NCI-H1092 treated with DMSO at 0.1 percent for 48 hours (cell line): ENCODE measurements at places on chromosomes 1 and 21.

DNA sequence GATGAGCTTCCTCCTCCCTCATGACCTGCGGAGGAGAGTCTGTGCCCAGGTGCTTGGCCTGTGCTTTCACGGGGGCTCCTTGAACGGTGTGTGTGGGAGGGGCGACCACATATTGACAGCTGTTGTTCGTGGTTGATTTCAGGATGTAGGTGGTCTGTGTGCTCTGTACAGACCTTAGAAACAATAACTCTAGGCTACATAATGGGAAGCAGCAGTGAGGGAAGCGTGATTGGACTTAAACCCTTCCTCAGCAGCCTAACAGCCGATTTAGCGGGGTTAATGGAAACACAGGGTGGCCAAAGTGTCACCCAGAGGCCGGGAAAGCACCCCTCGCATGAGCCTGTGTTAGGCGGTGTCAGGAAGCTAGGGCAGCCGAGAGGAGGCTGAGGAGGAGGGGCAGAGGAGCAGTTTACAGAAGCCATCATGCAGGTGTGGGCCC lies 56.0 kb downstream of the TBCE start:
- no peak for DNase-seq

- DNase-seq = no peak
Observed at GRCh38 chr1:159000625-159001024, 9.1 kb upstream of the IFI16 start.

DNA sequence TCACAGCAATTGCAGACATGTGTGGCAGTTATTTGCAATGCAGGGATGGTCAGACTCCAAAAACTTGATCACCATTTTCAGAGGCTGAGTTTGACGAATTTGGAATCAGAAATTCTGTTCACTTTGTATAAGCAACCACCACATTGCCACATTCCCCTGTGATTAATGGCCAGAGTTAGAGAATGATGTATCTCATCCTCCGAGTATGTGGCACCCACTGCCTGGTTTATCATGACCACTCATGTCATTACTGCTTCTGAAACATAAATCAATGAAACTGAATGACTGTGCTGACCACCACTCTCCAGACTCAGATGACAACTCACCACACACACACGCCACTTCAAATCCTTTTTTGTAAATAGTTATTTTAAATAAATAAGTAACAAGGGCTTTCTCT lies 66.6 kb upstream of the CACHD1 start:
- DNase-seq = no peak

DNA sequence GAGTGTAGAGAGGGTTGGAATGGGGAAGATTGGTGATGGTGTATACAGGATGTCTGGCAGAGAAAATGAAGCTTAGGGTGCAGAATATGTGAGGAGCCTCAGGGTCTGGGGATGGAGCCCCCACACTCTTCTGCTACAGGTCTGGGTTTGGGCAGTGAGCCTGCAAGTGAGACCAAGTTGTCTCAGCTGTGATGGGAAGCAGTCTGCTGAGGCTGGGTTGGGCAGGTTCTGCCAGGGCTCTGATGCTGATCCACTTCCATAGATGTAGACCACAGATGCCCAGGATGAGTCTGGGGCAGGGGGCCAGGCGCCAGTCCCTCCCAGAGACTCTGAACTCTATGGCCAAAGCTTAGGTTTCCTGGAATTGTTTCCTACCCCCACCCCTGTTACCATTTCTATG lies 516.9 kb downstream of the PTPRU start:
- DNase-seq = no peak

DNA sequence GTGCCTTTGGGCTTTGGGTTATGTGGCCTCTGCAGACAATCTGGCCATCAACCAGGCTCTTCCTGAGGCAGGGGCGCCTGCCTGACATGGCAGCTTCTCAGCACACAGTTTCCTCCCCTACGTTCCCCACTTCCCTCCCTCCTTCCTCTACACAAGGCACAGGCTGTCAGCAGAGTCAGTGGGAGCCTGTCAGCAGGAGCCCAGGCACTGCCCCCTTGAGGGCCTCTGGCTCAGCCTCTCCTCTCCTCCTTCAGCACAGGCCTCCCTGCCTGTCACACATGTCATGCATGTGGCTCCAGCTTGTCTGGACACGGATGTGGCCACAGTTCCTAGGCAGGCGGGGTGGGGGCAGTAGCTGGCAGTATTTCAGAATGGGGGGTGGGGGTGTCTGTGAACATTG lies 52.2 kb upstream of the ARTN start:
- no peak for DNase-seq

DNA sequence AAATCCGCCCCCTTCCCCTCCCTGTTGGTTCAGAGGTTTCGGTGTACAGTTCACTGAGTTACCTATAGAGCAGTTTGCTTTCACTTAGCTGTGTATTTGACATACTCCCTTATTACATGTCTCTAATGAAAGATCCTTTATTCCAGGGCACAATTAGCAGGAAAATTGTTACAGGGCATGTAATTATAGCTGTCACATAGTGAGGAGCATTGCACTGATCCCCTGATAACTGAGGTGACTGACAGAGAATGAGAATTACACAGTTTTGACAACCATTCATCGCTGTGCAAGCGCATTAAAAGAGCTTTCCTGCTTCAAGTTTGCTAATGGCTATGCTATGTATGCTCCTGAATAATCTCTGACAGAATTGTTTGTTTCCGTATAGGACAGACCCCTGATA lies 26.9 kb downstream of the DAP3 start:
- DNase-seq = no peak

GRCh38 chr21:38968887-38969543 lies 163.3 kb downstream of the ETS2 start:
- DNase-seq = no peak

DNA sequence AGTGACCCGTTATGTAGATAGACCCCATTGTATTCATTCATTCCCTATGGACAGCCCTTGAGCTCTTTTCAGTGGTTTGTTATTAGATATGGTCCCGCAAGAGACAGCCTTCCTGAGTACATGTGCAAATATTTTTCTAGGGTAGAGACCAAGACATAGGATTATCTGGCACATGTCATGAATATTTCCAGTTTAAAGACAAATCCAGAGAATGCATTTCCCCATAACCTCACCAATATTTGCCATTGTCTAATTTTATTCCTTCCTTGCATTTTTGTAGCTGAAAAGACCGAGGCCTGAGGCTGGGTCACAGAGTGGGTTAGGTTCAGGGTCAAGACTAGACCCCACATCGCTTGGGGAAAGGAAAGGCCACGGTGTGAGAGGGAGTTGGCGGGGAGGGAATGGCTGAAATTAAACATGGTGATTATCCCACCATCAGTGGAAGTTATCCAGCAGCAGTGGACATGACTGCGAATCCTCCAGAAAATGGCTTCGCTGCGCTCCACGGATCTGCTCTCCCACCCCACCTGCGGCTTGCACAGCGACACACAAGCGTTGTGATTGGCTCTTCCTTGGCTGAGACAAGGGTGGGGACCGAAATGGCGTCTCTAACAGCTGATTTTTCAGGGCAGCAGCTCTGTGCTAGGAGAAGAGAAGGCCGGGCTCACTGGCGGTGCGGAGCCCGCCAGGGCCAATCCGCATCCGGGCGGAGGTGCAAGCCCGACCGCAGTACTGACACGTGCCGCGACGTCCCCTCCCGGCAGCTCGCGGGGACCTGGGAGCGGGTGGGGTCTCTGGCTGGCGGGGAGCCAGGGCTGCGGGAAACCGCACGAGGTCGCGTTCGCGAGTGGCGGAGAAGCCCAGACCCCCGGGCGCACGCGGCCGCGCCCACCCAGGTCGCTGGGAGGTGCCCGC lies 16.1 kb upstream of the STMN1 start:
- peak; percentile 95 for DNase-seq

DNA sequence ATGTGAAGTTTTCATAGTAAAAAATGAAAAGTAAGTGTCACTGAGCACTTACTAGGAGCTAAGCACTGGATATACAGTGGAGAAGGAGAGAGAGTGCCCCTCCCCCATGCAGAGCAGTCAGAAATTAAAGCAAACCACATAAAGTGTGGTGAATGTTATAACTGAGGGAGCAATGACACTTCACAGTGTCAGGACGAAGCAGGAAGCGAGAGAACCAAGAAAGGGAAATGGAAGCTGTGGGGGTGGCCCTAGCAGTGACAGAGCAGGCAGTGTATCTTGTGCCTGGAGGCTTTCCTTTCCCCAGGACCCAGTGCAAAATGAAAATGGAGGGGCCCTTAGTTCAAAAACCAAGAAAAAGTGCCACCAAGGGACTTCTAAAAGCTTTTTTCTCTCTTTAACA lies 21.5 kb upstream of the RCAN3 start:
- DNase-seq = no peak

GRCh38 chr1:27873671-27874384 lies 1.5 kb downstream of the THEMIS2 start:
- no peak for DNase-seq

DNA sequence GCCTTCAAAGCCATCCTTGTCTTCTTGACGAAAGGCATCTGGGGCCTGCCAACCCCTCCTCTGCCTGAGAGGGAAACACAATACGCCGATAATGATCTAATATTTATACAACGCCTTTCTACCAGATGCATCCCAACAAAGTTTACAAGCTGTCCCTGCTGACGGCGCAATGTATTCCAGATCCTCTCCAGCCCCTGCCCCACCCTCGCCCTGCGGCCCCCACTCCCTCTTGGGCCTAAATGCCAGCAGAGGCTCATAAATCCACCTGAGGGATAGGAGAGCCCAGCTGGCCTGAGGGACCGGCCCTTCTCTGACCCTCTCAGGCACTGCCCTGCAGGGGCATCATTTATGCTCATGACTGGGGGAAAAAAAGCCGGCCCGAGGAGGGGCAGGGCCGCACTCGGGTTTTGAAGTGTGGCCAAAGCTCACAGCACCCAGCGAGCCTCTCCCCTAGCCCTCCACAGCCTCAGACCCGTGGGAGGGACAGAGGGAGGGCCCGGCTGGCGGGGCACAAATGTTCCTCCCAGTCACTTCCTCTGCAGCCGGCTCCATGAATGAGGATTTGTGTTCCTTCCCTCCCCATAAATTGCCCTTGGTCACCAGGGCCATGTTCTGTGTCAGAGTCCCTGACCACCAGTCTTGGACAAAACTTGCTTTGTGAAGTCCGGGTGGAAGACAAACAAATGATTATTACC lies 140.3 kb downstream of the FOXD2 start:
- DNase-seq = no peak

DNA sequence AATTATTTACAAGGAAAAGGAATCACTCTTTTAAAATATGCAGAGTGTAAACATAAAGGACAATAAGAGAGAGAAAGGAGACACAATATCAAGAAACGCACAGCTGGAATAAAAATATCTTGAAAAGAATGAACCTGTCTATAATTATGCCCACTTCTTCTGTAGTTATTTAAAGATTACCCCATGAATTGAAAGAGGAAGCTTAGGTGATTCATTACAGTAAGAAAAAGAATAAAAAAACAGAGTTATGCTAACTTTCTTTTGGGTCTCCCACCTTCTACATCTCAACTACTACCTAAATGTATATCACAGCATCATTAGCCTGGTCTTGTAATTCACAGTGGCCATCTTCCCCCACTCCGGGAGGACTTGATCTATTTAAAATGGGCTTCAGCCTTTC lies 182.1 kb downstream of the MRPL39 start:
- DNase-seq = no peak

GRCh38 chr21:39461419-39461818 lies 9.6 kb downstream of the SH3BGR start:
- no peak for DNase-seq

DNA sequence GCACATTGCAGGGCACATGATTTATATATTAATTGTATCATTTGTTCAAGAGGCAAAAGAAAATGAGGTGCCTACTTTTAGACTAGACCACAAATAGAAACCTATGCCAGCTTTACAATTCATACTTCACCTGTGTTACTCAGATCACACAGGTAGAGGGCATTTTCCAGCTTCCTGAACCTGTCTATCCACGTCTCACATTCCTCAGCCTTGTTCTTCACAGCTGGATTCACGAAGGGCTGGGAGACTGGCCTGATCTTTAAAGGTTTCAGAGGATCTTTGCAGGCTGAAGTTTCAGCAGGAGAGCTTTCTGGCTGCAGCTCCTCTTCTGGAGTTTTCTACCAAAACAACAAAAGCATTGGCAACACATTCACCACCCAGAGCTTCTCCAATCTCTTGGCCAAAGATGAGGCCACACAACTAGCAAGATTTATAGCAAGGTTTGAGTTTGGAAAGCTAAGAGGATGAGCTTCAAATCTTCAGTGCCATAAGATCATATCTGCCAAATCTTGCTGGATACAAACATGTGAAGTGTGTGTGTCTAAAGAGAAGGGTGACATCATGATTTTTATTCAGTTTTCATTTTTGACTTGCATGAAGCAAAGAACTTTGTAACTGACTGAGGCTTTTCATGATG lies 71.0 kb upstream of the CYP2J2 start:
- no peak for DNase-seq

GRCh38 chr1:94552071-94552586 lies 10.6 kb upstream of the F3 start:
- no peak for DNase-seq

DNA sequence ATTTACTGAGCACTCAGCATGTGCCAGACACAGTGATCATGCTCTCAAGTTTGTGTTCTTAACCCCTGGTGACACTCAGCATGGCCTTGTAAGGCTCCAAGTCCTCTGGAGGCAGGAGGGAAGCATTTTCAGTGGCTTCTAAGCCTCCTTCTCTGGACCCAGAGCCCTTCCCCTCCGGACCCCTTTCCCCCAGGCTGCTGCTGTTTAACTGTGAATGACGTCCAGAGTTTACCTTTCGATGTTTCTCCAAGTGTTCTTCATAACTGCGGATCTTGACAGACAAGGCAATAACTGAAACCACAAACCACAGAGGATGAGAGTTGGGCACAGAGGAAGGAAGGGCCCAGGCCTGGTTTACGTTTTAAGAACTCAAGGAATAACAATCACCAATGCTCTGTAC lies 6.5 kb downstream of the MRPS15 start:
- DNase-seq = no peak

DNA sequence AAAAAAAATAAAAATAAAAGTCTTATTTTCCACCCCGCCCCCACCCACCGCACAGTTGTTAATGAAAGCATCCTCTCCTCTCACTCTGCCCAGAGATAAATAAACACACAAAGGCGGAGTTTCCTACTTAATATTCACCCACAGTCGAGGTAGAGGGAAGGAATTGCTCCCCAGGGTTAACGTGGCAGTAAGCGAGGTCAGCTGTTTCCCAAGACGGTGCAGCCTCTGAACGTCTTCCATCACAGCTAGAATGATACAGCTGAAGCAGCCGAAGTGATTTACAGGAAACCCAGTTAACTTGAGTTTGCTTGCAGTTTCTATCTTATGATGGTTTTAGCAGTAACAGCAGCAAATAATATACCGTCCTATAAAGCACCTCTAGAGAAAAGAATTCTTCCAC lies 283.9 kb downstream of the PBX1 start:
- no peak for DNase-seq

GRCh38 chr1:119655154-119655553 lies 7.1 kb upstream of the ZNF697 start:
- no peak for DNase-seq

GRCh38 chr1:221573756-221574155 lies 168.1 kb downstream of the DUSP10 start:
- no peak for DNase-seq

- DNase-seq = no peak
Observed at GRCh38 chr1:78678324-78678723, 28.7 kb downstream of the IFI44 start.

GRCh38 chr1:32626176-32626575 lies 24.2 kb downstream of the ZBTB8OS start:
- no peak for DNase-seq
